ENCODE measurements at places on chromosomes 12 and 14.

GRCh38 chr12:34398366-34398705 is 376.0 kb downstream of the ALG10 start:
- DNase-seq: no peak

DNA sequence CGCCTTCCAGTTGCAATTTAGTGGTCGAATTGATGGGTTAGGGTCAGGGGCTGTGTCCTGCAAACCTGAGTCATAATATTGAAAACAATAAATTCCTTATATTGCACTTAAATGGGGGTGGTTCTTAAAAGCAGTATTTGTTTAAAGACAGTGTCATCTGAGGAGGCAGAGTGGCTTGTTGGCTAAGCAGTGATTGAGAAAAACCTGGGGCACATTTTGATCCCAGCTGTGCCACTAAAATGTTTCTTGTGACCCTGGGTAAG is 48.4 kb downstream of the FBXW8 start:
- no peak for DNase-seq

- peak; percentile 20 for DNase-seq
Measured at GRCh38 chr14:64645220-64645892, 58.9 kb upstream of the PLEKHG3 start.

GRCh38 chr14:95189367-95190132 is 32.2 kb upstream of the DICER1 start:
- no peak for DNase-seq

DNA sequence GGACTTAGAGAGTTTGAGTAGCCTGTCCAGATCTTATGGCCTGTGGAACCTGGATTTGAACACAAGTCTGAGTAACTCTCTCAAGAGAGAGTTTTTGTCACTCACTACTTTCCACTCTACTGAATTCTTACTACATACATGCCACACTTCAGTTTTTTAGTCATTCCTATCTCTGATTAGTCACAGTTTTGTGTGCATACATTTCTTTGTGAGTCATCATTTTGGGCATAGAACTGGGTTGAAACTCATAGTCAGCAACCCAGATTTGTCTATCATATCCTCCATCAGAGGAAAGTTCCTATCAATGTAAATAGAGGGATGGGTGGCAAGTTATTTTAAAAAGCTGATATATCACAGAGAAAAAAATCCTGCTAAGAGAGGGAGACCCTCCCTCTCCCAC is 42.9 kb downstream of the FLRT2 start:
- DNase-seq: no peak

- DNase-seq: peak; percentile 64
Measured at GRCh38 chr14:33938131-33938949, 12.5 kb downstream of the EGLN3 start.

DNA sequence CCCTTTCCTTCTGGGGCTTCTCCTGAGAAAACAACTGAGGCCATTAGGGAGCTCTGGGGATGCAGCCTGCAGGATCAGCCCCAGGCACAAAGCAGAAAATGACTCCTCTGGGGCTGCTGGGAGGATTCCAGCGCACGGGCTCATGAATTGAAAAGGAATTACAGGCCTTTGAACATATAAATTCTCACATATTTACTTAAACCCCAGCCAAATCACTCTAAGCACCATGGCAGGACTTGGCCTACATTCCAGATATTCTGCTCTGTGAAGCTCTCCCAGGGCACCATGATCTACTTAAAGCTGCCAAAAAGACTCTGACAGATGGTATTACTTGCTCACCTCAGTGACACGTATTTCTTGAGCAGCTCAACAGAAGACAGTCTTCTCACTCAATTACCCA is 87.2 kb downstream of the ZFC3H1 start:
- no peak for DNase-seq

- DNase-seq: no peak
Measured at GRCh38 chr14:88987516-88987915, 163.1 kb downstream of the TTC8 start.

DNA sequence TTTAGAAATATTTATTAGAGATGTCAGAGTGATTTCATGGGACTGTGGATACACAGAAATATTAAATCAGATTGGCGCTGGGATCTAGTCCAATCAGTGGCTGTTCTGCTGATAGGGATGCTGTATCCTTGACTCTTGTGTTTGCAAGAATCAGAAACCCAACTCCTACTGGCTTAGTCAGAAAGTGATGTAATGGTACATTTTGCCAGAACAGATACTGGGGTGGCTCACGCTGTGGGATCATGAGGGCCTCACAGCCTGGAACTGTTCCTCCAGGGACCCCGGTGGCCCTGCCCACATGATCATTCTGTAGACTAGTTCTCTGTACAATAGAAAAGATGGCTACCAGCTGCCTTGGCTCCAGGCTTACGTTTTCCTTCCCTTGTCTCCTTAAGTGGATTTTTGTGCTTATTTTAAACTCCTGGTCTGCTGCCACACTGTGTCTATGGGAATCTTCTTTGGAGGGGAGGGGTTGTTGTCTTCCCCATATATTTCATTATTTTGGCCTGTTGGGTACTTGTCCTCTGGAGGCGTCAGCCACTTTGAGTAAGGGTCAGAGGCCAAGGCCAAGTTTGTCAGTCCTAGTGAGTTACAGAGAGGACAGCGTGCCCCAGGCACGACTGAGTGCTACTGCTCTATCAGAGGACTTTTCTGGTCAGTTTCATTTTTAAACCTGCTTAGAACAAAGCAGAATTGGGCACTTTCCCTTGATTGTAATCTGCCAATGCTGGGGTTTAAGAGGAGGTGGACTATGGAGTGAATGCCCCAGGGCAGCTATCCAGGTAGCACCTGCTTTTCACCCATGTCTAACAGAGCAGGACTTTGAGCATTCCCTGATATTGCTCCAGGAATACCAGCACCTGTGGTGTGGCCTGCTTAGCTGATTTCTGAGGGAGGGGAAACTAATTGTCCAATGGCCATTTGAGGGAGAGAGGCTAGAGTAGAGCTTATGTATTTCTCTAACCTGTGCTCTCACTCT is 164.3 kb downstream of the SLC5A8 start:
- DNase-seq: no peak

GRCh38 chr14:90647473-90648005 is 168.7 kb downstream of the TTC7B start:
- DNase-seq: no peak

All from HEK293T (cell line).